ENCODE measurements at places on chromosomes 5 and 9.
A peak's percentile ranks its signal among the peaks of the same experiment; 100 is the strongest.

DNA sequence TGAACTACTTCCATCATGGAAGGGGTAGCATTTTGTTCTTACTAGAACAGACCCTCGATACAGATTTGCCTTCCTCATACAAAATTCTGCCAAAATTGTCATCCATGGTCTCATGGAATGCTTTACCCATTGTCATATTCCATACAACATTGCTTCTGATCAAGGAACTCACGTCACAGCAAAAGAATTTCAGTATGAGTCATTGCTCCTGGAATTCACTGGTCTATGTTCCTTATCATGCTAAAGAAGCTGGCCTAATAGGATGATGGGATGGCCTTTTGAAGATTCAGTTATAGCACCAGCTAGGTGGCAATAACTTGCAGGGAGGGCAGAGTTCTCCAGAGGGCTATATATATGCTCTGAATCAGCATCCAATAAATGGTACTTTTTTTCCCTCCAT, 18.2 kb upstream of the FNIP1 start:
- DNase-seq = no peak

- DNase-seq = no peak
These were observed 198.6 kb downstream of the TRIO start for GRCh38 chr5:14341571-14342230.

DNA sequence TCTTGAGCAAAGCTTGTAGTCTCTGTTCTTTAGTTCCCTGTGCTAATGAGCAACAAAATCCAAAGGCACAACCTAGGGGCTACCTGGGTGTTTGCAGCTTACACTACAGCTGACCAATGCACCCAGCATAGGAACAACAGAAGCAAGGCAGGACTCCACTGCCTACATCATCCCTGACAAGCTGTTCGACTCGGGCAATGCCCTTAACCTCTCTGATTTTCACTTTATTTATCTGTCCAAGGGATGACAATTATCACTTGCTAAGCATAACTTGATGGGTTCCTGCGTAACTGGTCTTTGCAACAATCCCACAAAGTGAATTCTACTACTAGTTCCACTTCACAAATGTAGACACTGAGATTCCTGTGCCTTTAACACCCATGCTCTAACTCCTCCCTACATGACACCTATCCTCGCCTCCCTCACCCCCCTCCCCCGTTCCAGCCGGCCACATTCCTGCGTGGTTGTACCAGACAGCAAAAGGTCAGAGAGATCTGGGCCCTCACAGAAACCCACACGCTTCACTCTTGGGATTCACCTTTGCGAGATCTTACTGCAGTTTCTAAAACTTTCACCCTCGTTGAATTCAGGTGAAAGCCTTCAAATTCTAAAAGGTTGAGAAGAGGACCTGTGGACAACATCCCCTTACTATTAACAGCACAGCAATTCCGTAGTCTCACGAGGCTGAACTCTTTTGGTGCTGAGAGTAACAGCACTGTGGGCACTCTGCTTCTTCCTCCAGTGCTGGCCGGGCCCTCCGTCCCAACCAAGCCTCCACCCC, 995 bp downstream of the IPPK start:
- DNase-seq = peak; percentile 51

GRCh38 chr5:78544561-78545201, 103.9 kb downstream of the LHFPL2 start:
- DNase-seq = no peak

- no peak for DNase-seq
These were observed 1766.1 kb upstream of the C9orf72 start for GRCh38 chr9:29339387-29339786.

Measured in activated naive CD4-positive, alpha-beta T cell treated with Interleukin-2 at 50 U/mL for 16 hours (primary cell).